ENCODE measurements at places on chromosomes 5 and 9.

GRCh38 chr5:176895831-176896230 lies 3.3 kb downstream of the HK3 start:
- DNase-seq = no peak

GRCh38 chr9:3526997-3527940 lies 1.5 kb upstream of the RFX3 start:
- DNase-seq = peak; percentile 35

- DNase-seq = peak; percentile 96
Measured at GRCh38 chr5:57824047-57824446, 341.4 kb upstream of the ACTBL2 start.

DNA sequence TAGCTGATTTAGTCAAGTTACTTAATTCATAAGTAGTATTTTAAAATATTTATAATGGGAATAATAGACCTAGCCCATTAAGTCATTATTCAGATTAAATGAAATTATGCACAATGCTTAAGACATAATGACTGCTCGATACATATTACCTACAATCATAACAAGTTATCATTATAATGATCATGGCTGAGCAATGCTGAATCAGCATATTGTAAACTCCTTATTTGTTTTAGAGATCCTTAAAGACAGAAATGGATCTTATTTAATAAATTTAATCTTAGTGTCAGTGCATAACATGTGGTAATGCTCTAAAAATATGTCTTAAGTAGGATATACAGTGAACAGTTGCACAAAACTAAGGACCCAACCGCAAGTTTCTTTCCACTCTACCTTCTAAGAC lies 169.0 kb downstream of the TRPM6 start:
- DNase-seq = no peak

- no peak for DNase-seq
Measured at GRCh38 chr9:8492024-8492423, 692.4 kb upstream of the DMAC1 start.

DNA sequence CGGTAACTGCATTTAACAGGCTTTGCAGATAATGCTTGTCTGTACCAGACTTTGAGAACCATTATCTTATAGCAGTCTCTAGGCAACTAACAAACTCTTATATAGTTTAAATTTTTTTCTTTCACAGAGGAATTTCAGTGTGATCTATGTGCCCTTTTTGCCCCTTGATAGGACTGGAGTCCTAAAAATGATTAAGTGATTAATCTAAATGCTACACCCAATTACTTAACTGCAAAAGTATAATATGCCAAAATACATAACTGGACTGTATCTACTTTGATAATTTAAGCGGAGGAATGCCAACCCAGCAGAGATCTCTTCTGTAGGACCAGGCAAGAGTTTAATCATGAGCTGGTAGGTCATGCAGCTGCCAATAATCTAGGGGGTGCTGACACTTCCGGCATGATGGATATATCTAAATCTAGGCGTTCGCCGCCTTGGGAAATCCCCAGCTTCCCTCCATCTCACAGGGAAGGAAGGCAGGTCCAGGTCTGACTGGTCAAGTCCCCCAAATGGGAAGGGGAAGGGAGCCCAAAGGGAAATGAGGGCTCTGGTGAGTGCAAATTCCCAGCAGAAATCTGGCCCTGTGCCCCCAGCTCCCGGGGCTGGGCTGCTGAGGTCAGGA lies 205.6 kb downstream of the GAPVD1 start:
- DNase-seq = no peak

GRCh38 chr9:113632776-113633590 lies 169.5 kb downstream of the RGS3 start:
- DNase-seq = peak; percentile 82

- DNase-seq = peak; percentile 80
Measured at GRCh38 chr5:9545992-9546851, at the start of gene SEMA5A. Gene SEMA5A, minus strand, starts transcription at chr5:9546075. Its CDS starts 166,129 bp downstream, at chr5:9379946.

GRCh38 chr9:121985792-121986494 lies 107.2 kb downstream of the TTLL11 start:
- no peak for DNase-seq

GRCh38 chr5:143653256-143653655 lies 158.7 kb upstream of the HMHB1 start:
- peak; percentile 12 for DNase-seq

DNA sequence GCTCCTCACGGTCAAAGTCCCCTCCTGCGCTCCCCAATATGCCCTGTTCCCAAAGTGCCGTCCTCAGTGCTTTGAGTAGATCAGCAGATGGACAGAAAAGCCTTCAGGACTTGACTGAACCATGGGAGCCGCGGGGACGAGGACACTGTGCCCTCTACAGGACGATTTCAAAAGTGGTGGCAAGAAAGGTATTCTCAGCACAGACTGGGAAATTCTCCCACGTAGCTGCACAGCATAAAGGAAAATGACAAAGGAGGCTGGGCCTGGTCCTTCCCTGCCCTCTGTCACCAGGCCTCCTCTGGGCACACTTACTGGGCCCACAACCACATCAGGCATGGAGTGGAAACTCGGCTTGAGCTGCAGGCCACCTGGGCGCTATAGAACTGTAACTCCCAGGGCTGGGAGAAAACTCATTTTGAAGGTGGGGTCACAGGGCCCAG lies 16.7 kb upstream of the MTMR12 start:
- DNase-seq = peak; percentile 76

- no peak for DNase-seq
Measured at GRCh38 chr9:111000202-111000601, 38.1 kb downstream of the LPAR1 start.

DNA sequence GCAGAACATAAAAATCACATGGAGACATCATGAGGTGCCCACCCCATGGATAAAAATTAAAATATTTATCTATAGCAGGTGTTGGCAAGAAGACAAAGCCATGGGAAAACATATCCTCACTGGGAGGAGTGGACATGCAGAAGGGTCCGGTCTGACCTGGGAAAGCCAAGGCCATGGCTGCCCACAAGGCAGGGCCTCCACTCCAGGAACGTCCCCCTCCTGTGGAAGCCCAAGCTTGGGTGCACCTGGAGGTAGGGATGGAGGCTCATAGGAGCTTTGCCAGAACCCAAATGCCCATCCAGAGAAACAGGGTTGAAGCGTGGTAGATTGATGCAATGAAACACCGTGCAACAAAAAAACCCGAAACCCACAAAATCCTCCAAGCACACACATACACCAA lies 81.4 kb upstream of the COL5A1 start:
- DNase-seq = no peak

DNA sequence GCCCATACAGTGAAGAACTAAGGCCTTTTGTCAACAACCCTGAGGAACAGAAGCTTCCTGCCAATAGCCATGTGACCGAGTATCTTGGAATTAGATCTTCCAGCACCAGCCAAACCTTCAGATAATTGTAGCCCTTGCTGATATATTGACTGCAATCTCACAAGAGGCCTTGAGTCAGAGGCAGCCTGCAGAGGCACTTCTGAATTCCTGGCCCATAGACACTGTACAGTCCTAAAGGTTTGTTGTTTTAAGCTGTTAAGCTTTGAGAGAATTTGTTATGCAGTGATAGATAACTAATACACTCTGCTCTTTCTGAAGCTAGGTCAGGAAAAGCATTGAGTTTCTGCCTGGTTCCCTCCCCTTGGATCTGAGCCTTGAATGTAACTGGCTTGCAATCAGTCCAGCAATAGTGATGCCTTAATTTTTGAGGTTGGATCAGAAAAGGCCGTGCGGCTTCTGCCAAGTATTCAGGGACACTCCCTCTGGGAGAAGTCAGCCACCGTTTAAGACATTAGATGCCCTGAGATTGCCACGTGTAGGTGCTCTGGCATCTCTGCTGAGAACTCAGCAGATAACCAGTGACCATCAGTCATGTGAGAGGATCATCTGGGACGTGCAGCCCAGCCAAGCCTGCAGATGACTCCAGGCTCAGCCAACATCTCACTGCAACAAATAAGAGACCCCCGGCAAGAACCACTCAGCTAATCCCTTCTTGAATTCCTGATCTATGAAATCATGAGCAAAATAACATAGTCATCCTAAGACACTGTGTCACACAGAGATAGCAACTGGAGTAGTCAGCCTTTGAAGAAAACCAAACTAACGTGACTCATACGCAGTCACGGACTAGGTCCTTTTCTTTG lies 126.8 kb upstream of the STC2 start:
- DNase-seq = peak; percentile 100

All from ELR (cell line).